ENCODE measurements at places on chromosomes 12 and 14. TPM values are rescaled to one million over a fixed set of nuclear protein-coding genes. Genes with fewer than 3 reads are reported as not detected.
A peak's percentile ranks its signal among the peaks of the same experiment; 100 is the strongest.

DNA sequence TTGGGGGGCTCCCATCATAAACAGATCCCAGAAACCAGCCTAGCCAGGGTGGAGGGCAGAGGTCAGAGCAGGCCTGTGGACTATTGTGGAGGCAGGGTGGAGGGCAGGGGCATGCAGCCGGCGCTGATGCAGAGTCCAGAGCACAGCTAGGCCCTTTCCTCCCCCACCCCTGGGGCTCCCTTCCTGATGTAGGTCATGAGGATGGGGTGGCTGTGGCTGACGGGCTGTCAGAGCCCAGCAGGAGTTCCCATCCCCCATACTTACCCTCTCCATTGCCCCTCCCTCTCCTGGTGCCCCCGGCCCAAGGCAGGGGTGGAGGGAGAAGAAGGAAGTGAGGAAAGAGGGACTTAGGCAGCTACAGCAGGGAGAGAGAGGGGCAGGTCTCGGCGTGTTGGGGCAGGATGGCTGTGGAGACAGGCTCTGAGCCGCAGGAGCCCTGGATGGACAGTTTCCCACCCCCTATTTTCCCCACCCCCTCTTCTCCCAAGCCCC, 5.7 kb upstream of the ZNF385A start:
- H3K27me3 ChIP-seq: no peaks in the 10 kb centered on the region
- H3K36me3 ChIP-seq: peaks cover 1% of the 10 kb centered on the region
- peaks cover 29% of the 10 kb centered on the region for H3K4me1 ChIP-seq
- peak; percentile 60 for DNase-seq
- no peak overlapping the region for H3K27ac ChIP-seq

The LRP1-AS gene
- total RNA-seq: not detected

The KRT75 gene
- total RNA-seq: not detected

The IPO4 gene
- total RNA-seq: 114 TPM

- peaks cover 2% of the 10 kb centered on the region for H3K4me1 ChIP-seq
- no peaks in the 10 kb centered on the region for H3K36me3 ChIP-seq
- no peak overlapping the region for H3K27ac ChIP-seq
- DNase-seq: no peak
Measured at GRCh38 chr12:18479256-18479655, 217.9 kb downstream of the PIK3C2G start.

- H3K36me3 ChIP-seq: no peaks in the 10 kb centered on the region
- H3K4me1 ChIP-seq: peaks cover 8% of the 10 kb centered on the region
- no peak for DNase-seq
- H3K27me3 ChIP-seq: no peaks in the 10 kb centered on the region
- H3K27ac ChIP-seq: peak overlapping the region; percentile 85
- H3K4me3 ChIP-seq: peak overlapping the region; percentile 89
Measured at GRCh38 chr12:46382408-46382963, 9.9 kb upstream of the SLC38A2 start.

The CEBPE gene
- not detected for total RNA-seq
